ENCODE measurements at places on chromosomes 2 and 18.

DNA sequence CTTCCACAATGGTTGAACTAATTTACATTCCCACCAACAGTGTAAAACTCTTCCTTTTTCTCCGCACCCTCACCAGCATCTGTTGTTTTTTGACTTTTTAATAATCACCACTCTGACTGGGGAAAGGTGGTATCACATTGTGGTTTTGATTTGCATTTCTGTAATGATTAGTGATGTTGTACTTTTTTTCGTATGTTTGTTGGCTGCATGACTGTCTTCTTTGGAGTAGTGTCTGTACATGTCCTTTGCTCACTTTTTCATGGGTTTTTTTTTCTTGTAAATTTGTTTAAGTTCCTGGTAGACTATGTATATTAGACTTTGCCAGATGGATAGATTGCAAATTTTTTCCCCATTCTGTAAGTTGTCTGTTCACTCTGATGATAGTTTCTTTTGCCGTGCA lies 574.8 kb downstream of the KCNJ3 start:
- no peak for DNase-seq

GRCh38 chr2:133836691-133837345 lies 268.6 kb upstream of the NCKAP5 start:
- DNase-seq: no peak

- no peak for DNase-seq
These were observed 50.6 kb downstream of the MAPRE2 start for GRCh38 chr18:35091841-35092240.

DNA sequence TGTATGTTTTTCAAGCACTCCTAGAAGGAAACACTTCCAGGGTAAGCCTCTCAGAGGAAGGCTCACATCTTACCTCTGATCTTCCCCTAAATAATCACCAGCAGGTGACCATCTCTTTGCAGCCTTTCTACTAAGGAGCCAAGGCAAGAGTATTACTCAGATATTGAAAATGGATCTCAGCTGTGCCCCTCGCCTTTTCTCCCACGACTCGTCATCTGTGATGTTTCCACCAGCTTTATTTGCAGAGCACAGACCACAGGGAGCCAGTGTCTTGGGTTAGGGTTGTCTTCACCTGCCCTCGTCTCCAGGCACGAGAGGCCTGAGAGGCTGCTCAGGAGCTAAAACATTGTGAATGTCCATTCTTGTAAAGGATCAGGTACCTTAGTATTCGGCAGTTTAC lies 16.9 kb upstream of the SCLY start:
- no peak for DNase-seq

DNA sequence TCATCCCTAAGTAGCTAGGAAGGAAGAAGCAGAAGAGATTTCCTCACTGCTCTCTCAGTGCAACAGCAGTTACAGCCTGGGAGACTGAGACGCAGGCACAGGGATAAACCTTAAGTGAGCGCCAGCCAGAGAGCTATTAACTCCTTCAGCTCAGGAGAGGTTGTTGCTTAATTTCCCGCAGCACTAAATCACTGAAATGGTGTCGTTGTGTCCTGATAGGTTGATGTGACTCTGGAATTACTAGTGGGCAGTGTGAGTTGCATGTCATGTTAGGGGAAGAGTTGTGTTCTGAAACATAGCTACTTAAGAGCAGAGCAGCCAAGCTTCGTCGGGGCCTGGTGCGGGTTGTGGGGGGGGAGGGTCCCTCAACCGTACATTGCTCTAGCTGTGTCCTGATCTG lies 225.8 kb downstream of the NAPG start:
- DNase-seq: no peak

DNA sequence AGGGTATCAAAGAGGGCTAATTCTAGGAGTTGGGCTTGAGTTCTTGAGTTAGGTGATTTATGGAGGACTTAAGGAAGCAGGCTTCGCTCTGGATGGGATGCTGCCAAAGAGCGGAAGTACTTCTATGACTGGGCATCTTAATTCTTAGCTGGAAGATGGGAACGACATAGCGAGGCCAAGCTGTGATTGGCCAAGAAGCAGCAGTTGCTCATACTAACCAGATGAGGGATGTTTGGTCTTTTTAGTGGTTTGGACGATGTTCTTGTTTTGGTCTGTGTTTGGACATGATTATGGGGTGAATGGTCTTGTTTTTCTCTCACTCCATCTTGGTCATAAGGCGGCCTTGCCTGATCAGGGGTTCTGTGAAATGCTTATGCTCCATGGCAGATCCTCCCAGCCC lies 133.7 kb downstream of the MSH2 start:
- DNase-seq: no peak

GRCh38 chr18:9130806-9131205 lies 5.8 kb upstream of the ANKRD12 start:
- DNase-seq: no peak

DNA sequence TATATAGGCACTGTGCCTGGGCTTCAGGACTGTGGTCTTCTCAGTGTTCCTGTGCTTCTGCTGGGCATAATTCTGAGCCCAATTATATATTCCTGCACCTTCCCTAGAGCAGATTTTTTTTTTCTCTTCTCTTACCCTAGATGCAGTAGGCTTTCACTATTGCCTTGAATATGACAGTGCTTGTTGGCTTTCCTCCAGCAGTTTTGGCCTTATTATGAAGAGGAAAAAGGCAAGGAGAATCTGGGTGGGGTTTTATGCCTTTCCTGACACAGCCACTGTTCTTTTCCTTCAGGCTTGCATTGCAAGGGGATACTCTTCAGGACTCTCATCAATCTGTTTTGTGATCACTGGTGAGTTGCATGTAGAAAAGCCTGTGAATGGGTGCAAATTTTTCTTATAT lies 221.9 kb upstream of the CELF4 start:
- no peak for DNase-seq

GRCh38 chr2:232896111-232896510 lies 26.0 kb downstream of the SNORC start:
- DNase-seq: no peak

- no peak for DNase-seq
These were observed 91.7 kb upstream of the TGIF1 start for GRCh38 chr18:3358310-3358709.

GRCh38 chr2:239313776-239314175 lies 87.0 kb downstream of the HDAC4 start:
- no peak for DNase-seq

GRCh38 chr2:149132339-149132738 lies 93.8 kb downstream of the LYPD6B start:
- DNase-seq: no peak

- DNase-seq: no peak
These were observed 1362.7 kb upstream of the CHAC2 start for GRCh38 chr2:52404866-52405265.

GRCh38 chr2:12725233-12726187 lies 8.8 kb downstream of the TRIB2 start:
- DNase-seq: no peak

All from AG04449 (cell line).